ENCODE measurements at places on chromosomes 2 and 18.

GRCh38 chr2:151178207-151178606, 83.5 kb downstream of the RBM43 start:
- no peak for DNase-seq

- peak; percentile 19 for DNase-seq
Observed at GRCh38 chr2:171160119-171160955, at the start of gene TLK1. Gene TLK1 (minus strand): TSS chr2:171160893. CDS start chr2:171160428, 465 bp downstream.

- no peak for DNase-seq
Observed at GRCh38 chr2:136441979-136442714, 323.2 kb upstream of the THSD7B start.

DNA sequence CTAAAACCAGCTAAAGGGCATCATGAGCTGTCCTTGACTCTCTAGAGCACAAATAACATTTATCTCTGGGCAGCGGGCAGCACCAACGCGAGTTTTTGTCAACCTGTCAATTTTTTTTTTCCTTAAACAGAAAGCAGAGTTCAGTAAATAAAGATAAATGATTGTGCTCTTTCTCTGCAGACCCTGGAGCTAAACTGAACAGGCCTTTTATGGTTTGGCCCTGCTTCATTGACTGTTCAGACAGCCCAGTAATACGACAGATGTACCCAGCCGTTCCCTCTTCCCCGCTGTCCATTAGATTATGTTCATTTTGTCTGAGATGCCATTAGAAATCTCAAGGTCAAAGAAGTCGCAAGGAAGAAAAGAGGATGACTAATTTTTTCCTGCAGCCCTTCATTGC, 280.5 kb upstream of the PIK3C3 start:
- DNase-seq = no peak

GRCh38 chr18:7784171-7784570, 217.1 kb downstream of the PTPRM start:
- no peak for DNase-seq

GRCh38 chr2:37672104-37672869, 845 bp upstream of the CDC42EP3 start:
- DNase-seq = peak; percentile 69

- no peak for DNase-seq
Observed at GRCh38 chr18:28189400-28190239, 12.7 kb upstream of the CDH2 start.

DNA sequence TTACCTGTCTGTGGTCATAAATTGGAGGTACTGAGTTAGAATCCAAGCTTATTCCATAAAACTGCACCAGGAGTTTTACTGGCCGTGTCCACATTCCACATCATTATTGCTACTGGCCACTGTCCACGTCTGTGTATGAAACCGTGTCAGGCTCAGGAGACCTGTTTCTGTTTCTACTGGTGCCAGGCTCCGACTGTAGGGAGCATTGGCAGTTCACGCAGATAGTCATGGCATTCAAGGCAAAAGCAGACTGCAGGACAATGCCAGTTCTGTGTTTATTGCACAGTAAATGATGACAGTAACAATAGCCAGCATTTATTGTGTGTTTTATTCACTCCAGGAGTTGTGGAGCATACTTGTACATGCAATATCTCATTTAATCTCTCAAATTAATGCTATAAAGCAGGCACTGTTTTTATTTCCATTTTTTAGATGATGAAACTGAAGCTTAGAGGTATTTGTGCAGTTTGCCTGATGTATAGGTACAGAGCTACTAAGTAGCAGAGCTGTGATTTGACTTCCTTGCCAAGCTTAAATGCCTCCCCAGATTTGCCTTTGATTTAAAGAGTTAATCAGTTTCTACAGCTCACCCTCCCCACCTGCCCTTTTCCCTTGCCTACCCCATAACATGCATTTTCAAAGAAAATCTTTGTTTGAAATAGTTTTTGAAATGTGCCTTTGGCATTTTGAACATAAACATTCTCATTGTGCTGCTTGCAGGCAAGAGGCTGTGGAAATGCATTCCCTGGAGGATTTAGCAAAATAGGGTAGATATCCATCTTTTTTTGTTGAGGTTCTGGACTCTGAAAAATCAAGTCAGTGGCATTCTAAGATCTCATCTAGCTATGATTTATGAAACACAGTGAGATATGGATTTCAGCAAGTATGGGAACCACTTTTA, 55.5 kb downstream of the MAP4K4 start:
- peak; percentile 81 for DNase-seq

GRCh38 chr2:23283653-23284052, 101.3 kb upstream of the KLHL29 start:
- no peak for DNase-seq

Measured in retinal pigment epithelial cell (primary cell).